ENCODE measurements at places on chromosomes 1 and 21. TPM values are rescaled to one million over a fixed set of nuclear protein-coding genes. Genes with fewer than 3 reads are reported as not detected.

The CTSK gene
- total RNA-seq = 3.1 TPM

The CYP4Z1 gene
- not detected for total RNA-seq

The MYBPH gene
- total RNA-seq = not detected

The CRYAA gene
- not detected for total RNA-seq

The SLC44A3 gene
- total RNA-seq = 7.9 TPM

The LMOD1 gene
- total RNA-seq = 0.26 TPM

The RBM11 gene
- total RNA-seq = 0.26 TPM

The HES5 gene
- total RNA-seq = 3.8 TPM

The KLHDC9 gene
- 1.3 TPM for total RNA-seq

Measured in bronchial epithelial cell (primary cell).